Stimulated activated CD8-positive, alpha-beta memory T cell treated with anti-CD3 and anti-CD28 coated beads, Interleukin-15, amount 100 ng/mL, for 1 hour (primary cell): ENCODE measurements at places on chromosomes 16 and 17.

DNA sequence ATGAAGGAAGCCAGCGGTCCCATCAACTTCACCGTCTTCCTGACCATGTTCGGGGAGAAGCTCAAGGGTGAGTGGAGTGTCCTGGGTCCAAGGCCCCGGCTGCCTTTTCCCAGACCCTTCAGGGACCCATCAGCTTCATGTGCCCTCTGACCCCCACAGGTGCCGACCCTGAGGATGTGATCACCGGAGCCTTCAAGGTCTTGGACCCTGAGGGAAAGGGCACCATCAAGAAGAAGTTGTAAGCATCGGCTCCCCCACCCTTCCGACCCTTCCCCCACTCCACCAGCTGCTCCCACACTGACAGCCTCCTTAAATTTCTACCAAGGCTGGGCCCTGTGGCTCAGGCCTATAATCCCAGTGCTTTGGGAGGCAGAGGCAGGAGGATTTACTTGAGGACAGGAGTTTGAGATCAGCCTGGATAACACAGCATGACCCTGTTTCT lies 1.9 kb downstream of the MYL11 start:
- DNase-seq, result no peak

DNA sequence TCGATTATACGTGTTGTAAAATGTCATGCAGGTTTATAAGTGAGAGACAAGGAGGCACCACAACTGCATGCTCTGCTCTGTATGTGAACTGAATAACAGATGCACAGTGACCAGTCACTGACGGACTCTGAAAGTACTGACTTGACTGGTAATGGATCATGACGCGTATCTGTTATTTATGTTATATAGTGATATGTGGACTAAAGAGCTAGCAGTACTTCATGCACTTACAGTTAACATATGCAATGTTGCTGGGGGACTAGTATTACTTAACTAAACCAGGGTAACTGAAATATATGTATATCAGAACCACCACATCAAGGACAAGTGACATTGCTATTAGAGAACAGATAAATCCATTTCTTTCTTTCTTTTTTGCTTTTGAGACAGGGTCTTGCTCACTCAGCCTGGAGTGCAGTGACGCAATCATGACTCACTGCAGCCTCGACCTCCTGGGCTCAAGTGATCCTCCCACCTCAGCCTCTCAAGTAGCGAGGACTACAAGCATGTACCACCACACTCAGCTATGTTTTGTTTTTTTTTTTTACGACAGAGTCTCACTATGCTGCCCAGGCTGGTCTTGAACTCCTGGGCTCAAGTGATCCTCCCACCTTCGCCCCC lies 17.2 kb downstream of the COIL start:
- DNase-seq, result no peak

DNA sequence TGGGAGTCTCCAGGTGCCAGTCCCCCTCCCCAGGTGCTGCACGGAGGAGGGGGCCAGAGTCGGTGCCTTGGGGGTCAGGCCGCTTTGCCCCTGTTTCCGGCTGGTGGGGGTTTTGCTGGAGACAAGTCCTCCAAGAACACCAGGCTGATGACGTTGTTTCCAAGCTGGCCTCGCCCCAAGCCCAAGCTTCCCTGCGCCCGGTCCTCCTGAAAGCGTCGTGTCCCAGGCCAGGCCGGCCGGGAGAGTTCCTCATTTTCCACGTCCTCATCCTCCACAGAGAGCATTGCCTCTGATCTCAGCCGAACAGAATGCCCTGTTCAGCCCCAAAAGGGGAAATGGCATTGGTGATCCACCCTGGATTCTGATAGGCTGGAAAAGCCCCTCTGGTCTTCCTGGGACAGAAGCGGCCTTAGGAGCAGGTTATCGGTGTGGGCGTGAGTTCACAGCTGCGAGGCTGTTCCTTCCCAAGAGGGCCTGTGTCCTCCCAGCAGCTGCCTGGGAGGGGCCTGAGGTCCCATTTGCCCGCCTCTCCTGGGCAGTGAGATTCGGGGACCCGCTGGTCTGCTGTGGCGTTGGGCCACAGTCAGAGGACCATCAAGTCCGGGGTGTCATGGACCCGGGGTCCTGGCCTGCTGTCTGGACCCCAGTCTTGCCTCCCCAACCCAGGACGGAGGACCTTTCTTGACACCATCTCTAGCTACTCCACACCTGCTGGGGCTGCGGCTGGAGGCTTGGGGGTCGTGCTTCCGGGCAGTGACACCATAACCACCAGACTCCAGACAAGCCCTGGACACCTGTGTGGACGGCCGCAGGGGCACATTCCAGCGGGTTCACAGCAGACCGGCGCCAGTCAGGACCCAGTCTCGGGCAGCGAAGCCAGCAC lies 7.1 kb downstream of the SOX8 start:
- no peak for DNase-seq

GRCh38 chr17:54968988-54969332 lies 395 bp downstream of the STXBP4 start:
- DNase-seq, result no peak
